Stimulated activated CD4-positive, alpha-beta T cell treated with anti-CD3 and anti-CD28 coated beads, Interleukin-2, amount 100 ng/mL, for 24 hours (primary cell): ENCODE measurements at places on chromosomes 16 and 17.

DNA sequence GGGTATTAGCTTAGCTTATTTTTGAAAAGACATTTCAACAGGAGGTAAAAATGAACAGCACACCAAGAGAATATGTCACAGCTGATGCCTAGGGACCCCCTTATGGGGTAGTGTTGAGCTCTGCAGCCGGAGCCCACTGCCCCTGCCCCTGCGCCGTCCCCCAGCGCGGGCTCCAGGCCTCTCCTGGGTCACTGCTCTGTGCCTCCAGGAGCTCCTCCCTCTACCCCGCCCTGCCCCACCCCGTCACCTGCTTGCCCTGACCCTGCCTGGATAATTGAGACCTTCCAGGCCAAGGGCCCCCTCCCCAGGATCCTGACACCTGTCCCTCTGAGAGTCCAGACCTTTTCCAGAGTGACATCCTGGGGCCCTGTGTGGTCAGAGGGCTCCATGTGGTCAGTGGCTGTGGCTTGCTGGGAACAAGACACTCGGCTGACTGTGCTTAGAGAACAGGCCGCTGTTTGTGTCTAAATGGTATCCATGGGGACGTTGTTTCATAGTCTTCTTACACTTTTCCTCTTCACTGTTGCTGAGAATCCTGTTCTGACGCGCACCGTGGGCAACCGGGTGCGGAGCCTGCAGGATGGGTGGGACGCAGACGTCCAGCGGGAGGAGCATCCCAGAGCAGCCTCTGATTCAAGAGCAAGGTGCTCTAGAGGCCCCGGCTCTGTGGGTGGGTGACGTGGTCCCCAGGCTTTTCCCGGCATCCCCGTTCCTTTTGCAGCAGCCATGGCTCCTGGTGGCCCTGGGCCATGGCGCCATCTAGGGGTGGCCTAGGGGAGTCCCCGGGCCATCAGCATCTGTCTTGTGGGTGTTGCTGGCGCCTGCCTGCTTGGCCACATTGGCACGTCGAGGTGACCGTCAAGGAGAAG, 20.0 kb upstream of the WFIKKN1 start:
- peak; percentile 73 for DNase-seq

DNA sequence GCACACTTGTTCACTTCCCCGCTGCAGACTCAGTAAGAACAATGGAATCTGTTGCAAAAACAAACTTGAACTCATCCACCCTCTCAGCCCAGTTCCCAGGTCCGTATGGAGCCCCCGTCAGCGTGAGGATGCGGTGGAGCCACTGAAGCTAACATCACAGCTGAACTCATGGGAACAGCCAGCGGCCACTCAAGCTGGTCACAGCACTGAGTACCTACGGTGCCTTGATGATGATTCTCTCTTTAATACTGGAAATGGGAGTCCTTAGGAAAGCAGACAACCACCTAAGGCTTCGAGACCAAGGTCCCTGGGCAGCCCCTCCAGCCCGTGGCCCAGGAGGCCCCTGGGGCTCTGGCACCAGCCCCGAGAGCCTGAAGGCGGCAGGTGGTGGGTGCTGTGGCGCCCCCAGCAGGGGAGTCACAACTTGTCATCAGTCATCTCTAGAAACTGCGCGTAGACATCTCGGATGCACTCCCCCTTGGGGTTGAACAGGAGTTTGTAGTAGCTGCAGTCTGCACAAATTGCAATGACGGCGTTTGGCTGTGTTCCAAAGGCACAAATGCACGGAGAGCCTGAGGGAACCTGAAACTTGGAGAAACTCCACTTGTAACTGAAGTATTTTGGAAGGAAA, 31.0 kb upstream of the RHOT1 start:
- DNase-seq: peak; percentile 23

GRCh38 chr17:67474081-67474661, 97.1 kb downstream of the PITPNC1 start:
- DNase-seq: no peak

- DNase-seq: peak; percentile 11
Observed at GRCh38 chr17:82240506-82241182, 11.8 kb downstream of the SLC16A3 start.

DNA sequence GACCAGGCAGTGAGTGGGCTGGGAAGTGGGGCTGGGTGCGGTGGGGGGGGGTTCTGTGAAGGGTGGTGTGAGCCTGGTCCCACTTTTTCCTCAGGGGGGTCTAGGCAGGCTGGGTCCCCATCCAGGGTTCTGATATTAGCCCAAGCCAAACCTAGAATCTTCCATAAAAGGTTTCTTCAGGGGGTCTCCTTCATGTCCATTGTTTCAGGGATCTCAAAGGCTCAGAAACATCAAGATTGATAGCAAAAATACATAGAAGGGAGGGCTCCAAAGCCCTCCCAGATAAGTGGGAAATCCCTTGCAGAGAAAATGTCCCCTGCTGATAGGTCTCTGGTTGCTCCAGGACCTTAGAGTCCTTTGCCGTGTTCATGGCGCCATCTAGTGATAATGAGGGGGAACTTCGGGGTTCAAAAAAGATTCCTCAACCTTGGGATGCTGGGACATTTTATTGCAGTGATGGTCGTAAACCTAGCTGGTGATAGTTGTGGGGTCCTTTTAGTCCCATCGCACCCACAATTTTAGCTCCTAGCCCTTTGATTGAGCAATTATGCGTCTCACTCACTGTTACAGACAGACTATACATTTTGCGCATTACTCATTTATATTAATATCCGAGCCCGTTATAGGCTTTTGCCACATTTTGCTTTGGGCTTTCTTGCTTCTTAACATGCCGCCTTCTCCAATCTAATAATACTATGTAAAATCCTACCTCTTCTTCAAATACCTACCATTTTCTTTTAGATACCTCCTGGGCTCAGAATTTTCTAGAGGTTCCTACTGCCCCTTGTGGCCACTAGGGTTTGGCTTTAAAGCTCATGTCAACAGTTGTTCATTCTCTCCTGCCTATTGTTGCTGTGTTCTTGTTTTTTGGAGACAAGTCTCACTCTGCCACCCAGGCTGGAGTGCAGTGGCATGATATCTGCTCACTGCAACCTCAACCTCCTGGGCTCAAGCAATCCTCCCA, 35.1 kb downstream of the IGF2BP1 start:
- peak; percentile 38 for DNase-seq

GRCh38 chr17:12463102-12463501, 202.6 kb upstream of the MYOCD start:
- no peak for DNase-seq

DNA sequence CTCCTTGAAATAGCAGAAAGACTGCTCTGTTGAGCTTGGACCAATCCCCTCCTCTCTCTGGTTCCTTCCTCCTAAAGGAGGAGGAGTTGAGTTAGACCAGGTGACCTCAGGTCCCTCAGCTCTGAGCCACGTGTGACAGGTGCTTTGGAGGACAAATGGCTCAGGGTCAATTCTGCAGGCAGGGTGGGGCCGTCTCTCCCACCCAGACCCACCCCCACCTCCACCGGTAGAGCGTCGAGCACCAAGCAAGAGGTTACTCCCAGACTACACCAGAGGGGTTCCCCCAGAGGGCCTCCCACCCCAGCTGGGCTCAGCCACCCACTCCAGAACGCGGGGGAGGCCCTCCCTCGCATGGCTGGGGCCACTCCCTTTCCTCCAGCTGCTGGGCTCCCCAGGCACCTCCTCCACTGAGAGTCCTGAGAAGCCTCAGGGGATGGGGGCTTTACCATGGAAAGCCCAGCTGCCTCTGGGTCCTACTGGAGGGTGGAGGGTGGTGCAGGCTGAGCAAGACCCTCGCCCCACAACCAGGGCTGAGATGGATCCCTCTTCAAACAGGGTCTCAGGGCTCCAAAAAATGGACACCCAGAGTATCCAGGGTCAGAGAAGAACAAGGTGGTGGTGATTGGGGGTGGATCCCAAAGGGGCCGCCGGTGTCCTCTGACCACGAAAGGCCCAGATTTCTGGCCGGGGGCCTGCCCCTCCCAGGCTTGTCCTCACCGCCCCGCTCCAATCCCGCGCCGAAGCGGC, 7.6 kb downstream of the MYO1C start:
- DNase-seq: no peak

DNA sequence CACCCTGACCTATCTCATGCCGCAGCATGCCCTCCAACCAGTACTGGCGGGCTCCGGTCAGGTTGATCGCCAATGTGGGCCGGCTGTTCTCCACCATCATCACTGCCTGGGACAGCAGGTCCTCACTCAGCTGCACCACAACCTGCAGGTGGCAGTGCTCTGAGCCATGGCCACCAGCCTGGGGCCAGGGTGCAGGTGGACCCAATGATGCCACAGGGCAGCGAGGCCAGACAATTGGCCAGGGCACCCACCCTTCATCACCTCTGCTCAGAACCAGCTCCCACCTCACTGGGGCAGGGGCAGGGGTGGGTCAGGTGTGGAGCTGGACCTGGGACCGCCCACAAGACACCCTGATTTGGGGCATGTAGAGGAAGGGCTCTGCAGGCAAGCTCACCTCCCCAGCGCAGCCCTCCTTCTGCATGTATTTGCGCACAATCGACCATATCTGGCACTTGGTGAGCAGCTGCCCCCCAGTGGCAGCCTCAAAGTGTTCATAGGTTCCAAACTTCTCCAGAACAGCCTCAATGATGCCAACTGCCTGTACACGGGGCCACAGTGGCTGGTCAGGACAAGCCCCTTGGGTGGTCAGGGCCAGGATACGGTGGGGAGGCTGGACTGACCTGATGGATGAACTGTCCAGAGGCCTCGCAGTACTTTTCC, 4.2 kb downstream of the MATCAP1 start:
- no peak for DNase-seq

DNA sequence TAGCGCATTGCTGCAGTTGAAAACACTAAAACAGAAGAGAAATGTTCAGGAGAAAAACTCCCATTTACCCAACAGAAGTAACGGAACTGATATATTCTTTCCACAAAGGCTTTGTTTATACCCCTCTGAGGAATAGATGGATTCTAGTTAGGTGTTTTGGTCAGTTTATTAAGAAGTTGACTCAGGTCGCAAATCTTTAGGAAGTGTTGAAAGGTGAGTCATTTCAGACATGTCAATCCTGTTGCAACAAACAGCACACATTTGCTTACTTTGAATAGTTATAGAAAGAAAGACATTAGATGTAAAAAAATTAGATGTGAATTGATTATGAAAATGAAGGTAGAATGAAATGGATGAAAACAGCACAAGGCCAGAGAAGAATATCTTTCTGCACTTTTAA, 941.0 kb downstream of the KCNJ2 start:
- DNase-seq: no peak

GRCh38 chr16:8200839-8201238, 389.5 kb downstream of the TMEM114 start:
- DNase-seq: no peak

GRCh38 chr17:49977463-49978389, 8.7 kb downstream of the DLX4 start:
- DNase-seq: no peak

GRCh38 chr17:77434136-77435114, 293.7 kb downstream of the SEC14L1 start:
- DNase-seq: no peak

DNA sequence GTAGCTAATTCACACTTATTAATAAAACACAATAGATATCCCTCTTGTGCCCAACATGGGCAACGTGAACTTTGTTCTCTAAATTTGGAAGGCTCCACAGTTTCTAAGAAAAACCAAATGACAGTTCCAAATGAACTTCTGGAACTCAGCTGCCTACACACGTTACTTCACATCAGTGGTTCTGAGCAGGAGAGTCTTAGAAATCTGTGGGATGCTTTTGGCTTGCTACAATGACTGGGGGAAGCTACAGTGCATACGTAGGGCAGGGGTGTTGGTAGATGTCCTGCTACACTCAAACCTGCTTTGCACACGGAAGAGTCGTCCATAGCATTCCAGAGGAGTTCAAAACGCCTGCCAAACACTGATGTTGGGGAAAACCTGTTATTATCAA, 8.0 kb downstream of the TXNDC11 start:
- no peak for DNase-seq

- no peak for DNase-seq
Observed at GRCh38 chr16:81060576-81061306, 16.3 kb downstream of the C16orf46 start.
